ENCODE measurements at places on chromosomes 12 and 14. TPM values are rescaled to one million over a fixed set of nuclear protein-coding genes. Genes with fewer than 3 reads are reported as not detected.

Gene P2RX2
- total RNA-seq = not detected

Gene JPH4
- total RNA-seq = not detected

Gene BDKRB2
- not detected for total RNA-seq

Gene ASCL4
- not detected for total RNA-seq

Gene SLC6A15
- not detected for total RNA-seq

Gene BMP4
- not detected for total RNA-seq

DNA sequence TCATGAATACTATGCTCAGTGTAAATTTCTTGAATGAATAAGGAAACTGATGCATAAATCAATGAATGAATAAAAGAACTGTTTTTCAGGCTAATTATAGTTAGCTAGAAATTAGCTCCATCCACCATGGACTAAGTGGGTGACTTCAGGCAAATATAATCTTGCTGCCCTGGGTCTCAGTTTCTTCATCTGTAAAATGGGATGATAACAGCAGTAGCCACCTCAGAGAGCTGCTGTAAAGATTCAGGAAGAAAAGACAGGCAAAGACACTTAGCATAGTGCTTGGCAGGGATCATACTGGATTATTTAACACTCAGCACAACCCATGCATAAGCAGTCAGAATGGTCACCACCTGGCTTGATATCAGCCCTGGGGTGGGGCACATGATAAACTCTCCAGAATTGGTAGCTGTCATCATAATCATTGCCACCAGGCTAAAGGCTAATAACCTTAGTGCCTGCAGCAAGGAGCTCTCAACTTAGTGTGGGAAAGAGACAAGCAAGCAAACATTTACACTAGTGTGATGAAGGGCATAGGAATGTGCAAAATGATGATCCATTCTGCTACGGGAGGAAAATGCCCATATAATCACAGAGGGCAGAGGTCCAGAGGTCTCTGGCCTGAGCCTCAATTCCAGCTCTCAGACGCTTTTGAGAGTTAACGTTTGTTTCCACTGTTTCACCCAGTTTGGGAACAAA, 234.7 kb upstream of the TBX3 start:
- DNase-seq = no peak

- no peak for DNase-seq
Observed at GRCh38 chr12:49244176-49244575, 20.7 kb upstream of the TUBA1C start.

- peak; percentile 79 for DNase-seq
Observed at GRCh38 chr12:111409780-111410430, 4.2 kb downstream of the SH2B3 start.

DNA sequence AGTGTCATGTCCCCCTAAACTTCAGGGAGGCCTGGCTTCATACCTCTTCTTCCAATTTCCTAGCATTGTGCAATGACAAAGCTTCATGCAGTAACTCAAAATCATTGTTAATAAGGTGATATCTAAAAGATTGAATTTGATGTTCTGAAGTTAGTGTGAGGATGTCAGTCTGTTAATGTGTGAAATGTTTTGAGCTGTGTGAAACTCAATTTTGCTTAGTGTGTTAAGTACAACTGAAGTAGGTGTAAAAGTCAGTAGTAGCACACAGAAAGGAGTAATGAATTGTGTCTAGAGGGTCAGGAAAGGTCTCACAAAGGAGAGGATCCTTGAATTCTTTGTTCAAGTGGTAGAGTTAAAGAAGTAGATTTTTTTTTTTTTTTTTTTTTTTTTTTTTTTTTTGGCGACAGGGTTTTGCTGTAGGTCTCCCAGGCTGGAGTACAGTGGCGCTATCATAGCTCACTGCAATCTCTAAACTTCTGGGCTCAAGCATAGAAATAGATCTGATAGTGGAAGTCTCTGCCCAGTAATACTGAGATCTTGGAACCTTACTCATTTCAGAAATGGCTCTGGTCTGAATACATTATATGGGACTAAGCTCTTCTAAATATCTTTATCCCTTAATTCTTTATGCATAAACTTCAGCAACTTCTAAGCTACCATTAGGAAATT, 63.9 kb downstream of the FUT8 start:
- no peak for DNase-seq

DNA sequence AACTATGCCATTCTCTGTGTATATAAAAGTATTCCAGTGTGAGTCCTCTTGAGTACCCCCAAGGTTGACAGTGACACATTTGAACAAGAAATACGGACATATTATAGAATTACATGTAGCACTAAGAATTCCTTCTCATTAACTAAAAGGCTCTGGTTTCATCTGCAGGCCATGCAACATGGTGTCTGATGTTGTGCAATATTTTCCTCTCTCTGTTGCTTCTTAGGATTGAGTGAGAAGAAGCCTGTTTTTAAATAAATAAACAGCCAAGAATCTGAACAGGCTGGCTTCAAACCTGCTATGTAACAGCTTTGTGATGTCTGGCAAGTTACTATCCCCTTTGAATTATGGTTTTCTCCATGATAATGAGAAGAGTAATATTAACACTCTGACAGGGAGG, 22.2 kb upstream of the CCER1 start:
- no peak for DNase-seq

- no peak for DNase-seq
Observed at GRCh38 chr14:100584056-100585031, 2.9 kb downstream of the BEGAIN start.

GRCh38 chr14:34498684-34499412, 36.8 kb upstream of the SPTSSA start:
- peak; percentile 69 for DNase-seq

DNA sequence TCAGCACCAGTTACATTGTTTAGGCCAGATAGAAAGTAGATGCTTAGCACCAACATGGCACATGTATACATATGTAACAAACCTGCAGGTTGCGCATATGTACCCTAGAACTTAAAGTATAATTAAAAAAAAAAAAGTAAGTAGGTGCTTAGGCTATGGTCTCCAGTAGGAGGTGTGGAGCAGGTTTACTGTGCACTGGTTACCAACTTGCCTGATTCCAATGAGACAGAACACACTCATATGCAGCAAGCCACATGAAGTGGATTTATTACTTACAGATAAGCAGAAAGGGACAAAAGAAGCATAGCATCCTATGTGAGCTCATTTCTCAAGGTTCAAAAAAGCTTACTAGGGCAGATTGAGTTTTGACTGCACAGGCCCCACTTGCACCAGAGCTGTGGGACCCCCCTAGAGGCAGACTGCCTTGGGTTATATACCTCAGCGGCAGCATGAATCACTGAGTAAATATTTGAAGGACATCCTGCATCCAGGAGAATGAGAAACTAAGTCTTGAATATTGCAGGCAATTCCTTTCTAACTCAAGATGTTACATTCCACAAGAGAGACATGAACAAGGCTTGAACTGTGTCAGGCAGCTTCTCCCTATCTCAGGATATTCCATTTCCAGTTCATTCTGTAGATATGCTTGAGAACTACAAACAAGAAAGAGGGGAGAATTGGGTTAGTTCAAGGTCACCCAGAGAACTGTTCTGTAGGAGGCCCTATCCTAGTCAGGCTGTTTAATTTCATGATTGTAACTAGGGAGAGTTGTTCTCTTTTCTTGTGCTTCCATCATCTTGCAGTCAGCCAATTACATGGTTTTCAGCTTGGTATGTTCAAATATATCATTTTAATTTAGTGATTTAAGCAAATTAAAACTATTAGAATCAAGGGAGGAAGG, 30.1 kb downstream of the LRFN5 start:
- no peak for DNase-seq

GRCh38 chr12:39393179-39393578, 49.7 kb downstream of the KIF21A start:
- no peak for DNase-seq

DNA sequence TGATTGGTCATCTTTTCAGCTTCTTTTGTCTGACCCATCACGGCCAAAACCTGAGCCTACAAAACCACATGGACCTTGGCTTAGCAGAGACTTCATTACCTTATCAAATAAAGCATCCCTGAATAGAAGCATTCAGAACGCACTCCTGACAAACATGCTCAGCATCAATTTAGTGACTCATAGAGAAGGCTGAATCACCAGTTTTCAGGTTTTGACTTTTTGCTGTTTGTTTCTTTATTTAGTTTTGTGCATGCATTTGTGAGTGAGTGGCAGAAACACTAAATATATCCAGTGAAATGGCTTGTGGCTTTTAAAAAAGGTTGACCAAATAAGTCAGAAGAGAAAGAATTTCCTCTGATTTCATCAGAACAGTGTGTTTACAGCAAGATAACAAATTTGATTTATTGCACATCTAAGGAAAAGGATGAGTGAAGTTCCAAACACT, 19.0 kb upstream of the OVCH1 start:
- no peak for DNase-seq

- peak; percentile 37 for DNase-seq
Observed at GRCh38 chr12:14621826-14622225, 54.1 kb upstream of the PLBD1 start.

GRCh38 chr14:67738740-67739504, 37.2 kb downstream of the RDH12 start:
- no peak for DNase-seq

GRCh38 chr12:22860926-22861325, 236.0 kb downstream of the ETNK1 start:
- DNase-seq = no peak

- DNase-seq = no peak
Observed at GRCh38 chr14:38481952-38482678, 226.2 kb upstream of the CLEC14A start.

DNA sequence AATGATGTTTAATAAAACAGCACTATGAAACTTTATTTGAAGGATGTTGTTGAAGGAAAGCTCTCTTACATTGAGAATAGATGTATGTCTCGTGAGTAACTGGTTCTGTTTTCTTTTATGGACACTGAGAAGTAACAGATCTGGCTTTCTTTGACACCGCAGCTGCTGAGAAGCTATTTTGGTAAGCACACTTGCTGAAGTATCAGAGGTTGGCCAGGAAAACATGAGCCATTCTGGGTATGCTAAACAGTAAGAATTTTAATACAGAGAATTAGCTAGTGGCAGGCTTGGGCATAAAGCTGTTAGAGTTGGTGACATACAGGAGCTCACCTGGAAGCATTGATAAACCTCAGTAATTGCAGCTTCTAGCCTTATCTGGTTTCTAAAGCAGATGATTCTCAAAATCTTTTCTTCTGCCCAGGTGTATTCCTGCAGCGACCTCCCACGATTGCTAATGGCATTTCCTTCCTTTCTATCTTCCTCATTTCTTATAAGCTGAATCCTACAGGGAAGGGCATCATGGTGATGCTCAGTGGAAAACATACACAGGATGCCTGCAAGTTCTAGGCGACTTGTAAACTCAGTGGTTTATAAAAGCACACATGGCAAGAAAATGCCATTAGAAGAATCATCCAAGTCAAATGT, 291.6 kb upstream of the SLC16A7 start:
- DNase-seq = no peak

DNA sequence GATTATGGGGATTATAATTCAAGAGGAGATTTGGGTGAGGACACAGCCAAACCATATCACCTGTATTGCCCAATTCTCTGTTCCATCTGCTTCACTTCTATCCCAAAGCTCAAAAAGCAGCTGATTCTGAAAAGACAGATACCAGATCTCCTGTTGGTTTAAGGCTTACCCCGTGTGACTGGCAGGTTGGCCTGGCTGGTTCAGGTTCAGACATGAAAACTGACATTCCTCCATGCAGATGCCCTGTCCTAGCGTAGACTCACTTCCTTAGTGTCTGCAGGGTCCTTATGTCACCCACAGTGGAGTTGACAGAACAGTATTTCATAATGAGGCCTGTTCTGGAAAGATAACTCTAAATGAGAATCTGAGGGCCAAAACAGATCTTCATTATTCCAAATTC, 61.1 kb upstream of the FLRT2 start:
- DNase-seq = no peak

GRCh38 chr14:97336179-97336578, 539.0 kb downstream of the VRK1 start:
- DNase-seq = no peak

GRCh38 chr14:28690029-28690692, 76.4 kb upstream of the FOXG1 start:
- DNase-seq = no peak

- DNase-seq = no peak
Observed at GRCh38 chr14:37114002-37114401, 58.4 kb downstream of the SLC25A21 start.

- no peak for DNase-seq
Observed at GRCh38 chr12:92654929-92655328, 47.9 kb upstream of the PLEKHG7 start.

GRCh38 chr14:104787736-104788135, 7.8 kb downstream of the AKT1 start:
- DNase-seq = no peak

DNA sequence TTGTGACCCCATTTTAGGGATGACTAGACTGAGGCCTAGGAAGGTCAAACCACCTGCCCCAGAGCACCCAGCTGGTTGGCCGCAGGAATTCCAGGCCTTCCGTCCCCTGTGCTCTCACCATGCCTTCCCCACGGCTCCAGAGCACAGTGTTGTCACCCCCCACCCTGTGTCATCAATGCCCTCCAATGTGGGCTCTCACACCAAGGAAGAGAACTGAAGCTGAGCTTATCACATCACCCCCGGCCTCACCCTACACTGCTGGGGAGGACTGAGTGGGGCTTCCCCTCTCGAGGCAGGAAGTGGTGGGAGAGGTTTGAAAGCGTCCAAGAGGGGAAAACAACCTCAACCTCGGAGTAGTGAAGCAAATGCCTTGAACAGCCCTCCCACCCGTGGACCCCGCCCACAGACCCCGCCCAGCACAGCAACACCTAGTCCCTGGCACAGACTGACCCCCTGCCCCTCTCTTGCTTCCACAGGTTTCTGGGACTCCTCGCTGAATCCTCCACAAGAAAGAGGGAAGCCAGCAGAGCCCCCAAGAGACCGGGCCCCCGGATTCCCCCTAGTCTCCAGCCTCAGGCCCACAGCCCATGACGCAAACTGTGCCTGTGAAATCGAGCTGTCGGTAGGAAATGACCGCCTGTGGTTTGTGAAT, 97.2 kb downstream of the LGMN start:
- DNase-seq = peak; percentile 94

DNA sequence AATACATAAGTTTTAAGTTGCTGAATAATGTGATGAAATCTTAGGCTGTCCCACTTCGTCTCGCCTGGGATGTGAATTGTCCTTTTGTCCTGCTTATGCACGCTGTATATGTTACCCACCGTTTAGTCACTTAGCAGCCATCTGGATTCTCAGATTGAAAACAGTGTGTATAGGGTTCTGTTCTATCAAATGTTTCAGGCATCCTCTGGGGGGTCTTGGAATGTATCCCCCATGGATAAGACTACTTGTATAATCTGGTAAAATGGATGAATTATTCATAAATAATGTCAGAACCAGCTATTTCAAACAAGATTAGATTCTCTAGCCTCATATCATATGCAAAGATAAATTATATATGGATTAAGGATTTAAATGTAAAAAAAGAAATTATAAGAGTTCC, 29.4 kb downstream of the NOPCHAP1 start:
- no peak for DNase-seq

DNA sequence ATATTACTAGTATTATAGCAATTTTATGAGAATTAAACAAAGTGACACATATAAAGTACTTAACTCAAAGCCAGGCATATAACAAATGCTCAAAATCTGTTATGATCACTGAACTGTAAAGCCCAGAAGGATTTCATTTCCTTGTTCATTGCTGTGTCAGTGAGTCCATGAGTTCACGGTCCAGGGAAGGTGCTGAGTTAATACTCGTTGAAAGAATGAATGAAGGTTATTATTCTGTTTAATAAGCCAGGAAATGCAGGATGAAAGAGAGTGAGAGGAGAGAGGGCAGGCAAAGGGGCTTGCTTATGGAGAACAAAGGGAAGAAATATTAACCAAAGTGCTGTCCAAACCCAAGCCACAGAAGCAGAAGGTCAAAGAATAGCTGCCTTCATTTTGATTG, 40.2 kb upstream of the NT5DC3 start:
- no peak for DNase-seq

Measured in activated CD4-positive, alpha-beta T cell treated with anti-CD3 and anti-CD28 coated beads, Interleukin-2, amount 10 ng/mL, durations not matched to agents 24 days and 14 days (primary cell).